ENCODE measurements at places on chromosomes 11 and 22.

GRCh38 chr11:33982661-33983060, 68.9 kb upstream of the CAPRIN1 start:
- no peak for DNase-seq

DNA sequence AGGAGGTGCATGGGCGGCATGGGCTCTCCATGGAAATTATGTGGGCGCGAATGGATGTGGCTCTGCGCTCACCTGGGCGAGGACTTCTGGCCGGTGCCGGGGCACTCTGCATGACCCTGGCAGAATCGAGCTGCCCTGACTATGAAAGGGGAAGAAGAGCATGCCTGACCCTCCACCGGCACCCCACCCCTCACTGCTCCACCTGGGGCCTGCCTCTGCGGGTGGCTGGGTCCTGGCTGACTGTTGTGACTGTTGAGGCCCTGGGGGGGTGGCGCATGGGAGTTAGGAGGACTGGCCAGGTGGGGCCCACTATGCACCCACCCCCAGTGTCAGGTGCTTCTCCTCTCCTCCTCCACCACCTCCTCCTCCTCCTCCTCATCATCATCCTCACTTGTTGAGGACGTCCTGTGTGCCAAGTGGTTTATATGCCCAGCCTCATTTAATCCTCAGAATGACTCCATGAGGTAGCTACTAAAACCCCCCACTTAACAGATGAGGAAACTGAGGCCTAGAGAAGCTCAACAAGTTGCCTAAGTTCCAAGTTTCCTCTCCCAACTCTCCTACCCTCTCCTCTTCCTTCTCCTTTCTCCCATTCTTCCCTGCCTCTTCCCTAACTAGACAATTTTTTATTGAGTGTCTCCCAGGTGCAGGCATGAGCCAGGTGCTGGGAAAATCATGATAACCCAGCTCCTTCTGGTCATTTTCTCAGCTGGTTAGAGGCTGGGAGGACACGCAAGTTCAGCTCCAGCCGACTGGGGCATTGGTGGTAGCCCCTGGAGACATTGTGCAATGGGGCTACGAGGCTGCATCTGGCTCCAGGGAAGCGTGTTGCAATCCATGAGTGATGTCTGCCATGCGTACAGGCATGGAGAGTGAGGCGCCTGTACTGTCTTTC, 2.3 kb downstream of the MYEOV start:
- DNase-seq, result peak; percentile 11

- DNase-seq, result no peak
Observed at GRCh38 chr11:456533-456932, 6.5 kb downstream of the PTDSS2 start.

GRCh38 chr11:87659807-87660206, 515.4 kb downstream of the RAB38 start:
- no peak for DNase-seq

DNA sequence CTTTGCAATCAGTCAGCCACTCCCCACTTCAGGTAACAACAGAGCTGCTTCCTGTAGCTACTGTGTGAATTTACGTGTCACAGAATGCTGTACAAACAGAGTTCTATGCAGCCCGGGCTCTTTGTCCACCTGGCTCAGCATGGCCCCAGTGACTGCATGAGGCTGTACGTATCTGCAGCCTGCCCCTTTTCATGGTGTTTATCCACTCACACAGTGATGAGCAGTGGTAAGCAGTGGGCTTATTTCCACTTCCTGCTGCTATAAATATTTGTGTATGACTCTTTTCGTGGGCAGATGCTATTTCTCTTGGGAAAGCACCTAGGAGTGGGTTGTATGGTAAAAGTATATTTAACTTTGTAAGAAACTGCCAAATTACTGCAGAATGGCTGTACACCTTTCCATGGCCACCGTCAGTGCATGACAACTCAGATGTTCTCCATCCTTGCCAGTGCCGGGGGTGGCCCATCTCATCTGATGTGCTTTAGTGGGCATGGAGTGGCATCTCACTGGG, 43.3 kb downstream of the MYEOV start:
- DNase-seq, result peak; percentile 77

DNA sequence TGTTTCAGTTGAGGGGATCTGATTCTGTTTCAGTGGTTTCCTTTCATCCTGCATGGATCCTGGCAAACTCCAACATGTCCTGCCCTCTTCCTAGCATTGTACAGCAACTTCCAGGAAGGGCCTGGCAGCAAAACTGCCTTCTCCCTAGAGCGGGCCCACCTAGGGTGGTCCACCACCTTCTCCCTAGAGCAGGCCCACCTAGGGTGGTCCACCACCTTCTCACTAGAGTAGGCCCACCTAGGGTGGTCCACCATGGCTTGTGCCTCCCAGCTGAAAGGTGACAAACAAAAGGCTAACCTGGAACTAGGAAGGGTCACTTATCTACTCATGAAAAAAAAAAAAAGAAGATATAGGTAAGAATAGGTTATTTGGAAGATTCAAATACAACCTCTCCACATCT, 92.2 kb downstream of the NTM start:
- DNase-seq, result no peak

Measured in MM.1S (cell line).